Activated T-cell treated with anti-CD3 and anti-CD28 coated beads for 24 hours (primary cell): ENCODE measurements at places on chromosomes 1 and 21.

GRCh38 chr1:43991200-43991475 lies 261 bp upstream of the CCDC24 start:
- DNase-seq: no peak

- DNase-seq: no peak
Measured at GRCh38 chr1:97245026-97245425, 523.4 kb downstream of the PTBP2 start.

- DNase-seq: no peak
Measured at GRCh38 chr1:246641394-246641793, 75.1 kb downstream of the CNST start.

GRCh38 chr1:199866210-199866617 lies 161.3 kb upstream of the NR5A2 start:
- no peak for DNase-seq

DNA sequence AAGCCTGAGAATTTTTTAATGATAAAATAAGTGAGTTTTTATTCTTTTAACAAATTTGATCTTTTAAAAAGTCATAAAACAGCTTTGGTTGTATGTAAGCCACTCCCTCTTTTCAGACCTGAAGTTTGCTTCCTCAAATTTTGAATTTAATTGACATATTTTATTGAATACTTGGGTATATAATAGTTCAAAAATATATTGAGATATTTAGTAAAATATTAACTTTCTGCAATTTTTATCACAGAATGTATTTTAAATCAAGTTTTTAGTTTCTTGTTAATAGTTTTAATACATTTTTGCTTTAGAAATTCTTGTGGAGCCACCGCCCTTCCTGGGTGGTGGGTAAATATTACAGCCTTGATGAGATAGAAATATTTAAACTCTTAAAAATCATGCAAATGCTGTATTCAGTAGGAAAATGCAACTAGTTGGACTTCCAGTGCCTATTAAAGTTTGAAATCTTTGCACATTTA lies 867 bp downstream of the PTPRC start:
- no peak for DNase-seq

GRCh38 chr1:34627465-34628240 lies 127.2 kb upstream of the GJB5 start:
- no peak for DNase-seq

- DNase-seq: no peak
Measured at GRCh38 chr1:24322470-24323177, 3.5 kb downstream of the GRHL3 start.

- no peak for DNase-seq
Measured at GRCh38 chr1:156623946-156624813, 5.0 kb downstream of the HAPLN2 start.

- DNase-seq: no peak
Measured at GRCh38 chr1:54701066-54701465, 14.6 kb upstream of the TTC4 start.

DNA sequence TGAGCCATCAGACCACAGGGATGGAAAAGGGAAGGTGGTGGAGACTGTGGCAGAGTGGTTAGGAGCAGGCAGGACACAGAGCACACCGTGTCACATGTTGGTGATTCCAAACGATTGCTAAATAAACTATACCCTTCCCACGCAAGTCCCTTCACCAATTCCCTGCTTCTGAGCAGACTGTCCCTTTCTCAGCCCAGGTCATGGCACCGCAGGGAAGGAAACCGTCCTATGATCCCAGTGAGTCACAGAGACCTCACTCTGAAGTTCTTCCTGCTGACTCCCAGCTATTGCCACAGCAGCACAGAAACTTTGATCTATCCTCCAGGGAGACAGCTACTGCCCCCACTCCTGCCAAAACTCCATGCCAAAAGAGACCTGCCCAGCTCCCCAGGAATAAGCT lies 19.2 kb downstream of the RIMS3 start:
- DNase-seq: no peak

DNA sequence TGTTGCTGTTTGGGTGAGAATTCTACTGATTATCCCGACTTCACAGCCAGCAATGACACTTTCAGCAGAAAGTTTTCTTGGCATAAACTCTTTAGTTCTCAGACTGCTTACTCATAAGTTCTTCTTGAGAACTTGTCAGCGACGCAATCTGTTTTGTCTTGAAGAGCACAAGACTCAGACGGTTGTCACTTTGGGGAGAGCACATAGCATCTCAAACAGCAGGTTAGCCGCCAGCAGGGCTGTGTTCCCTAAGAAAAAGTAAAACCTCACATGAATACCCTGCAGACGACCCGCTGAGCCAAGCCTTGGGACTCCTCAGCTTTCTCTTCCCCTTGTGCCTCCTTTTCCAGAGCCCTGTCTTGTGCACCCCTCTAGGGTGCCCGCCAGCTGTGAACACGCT lies 11.4 kb downstream of the AGMAT start:
- DNase-seq: no peak

GRCh38 chr21:32947736-32948135 lies 78.0 kb upstream of the OLIG2 start:
- DNase-seq: no peak

DNA sequence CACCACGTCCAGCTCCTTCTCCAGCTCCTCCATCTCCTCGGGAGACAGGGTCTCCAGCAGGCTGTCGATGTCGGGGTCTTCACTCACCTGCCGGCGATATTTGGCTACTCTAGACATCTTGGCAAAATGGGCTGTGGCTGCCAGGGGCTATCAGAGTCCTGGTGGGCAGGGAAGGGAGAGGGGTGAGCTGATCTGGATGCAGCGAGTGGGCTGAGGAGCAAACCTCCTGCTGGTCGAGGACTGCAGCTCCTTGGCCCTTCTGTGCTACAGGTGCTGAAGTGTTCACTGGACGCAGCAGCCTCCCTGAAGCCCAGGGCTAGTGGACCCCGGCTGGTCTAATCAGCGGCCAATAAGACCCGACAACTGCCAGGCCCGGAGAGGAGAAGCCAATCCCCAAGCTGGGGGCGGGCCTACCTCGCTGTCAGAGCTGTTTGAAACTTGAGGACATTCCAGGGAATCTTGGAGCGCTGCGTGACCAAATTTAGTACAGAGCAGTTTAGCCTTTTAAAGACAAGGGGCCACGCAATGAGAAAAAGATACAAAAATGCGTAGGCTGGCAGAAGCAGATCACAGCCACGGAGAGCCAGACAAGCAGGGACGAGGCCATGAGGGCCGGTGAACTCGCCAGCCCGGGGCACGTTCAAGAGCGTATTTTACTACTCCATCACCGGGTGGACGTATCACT lies at the start of gene LMOD1:
Gene LMOD1, minus strand, starts transcription at position 325 of the 685 bp plus-strand sequence. Its CDS starts 208 bp downstream, at position 117.
- no peak for DNase-seq

- no peak for DNase-seq
Measured at GRCh38 chr1:145891143-145891542, 5.5 kb upstream of the ANKRD35 start.

DNA sequence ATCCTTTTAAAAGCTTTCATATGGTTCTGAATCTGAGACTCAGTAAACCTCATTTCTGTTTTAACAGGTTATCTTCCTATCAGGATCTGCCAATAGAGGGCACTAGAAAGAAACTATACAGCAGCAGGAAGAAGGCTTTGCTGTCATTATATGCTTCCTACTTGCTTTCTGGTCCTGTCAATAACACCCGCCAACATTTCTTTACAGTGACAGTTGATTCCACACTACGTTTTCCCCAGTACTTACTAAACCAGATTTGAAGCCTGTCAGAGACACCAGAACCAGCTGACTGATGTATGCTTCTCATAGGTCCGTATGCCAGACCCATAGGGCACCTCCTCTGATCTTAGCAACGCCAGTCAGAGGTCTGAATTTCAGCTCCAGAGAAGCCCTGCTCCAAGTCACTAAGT lies 341.0 kb upstream of the NEGR1 start:
- DNase-seq: no peak

GRCh38 chr1:3984586-3984985 lies 84.5 kb upstream of the C1orf174 start:
- DNase-seq: no peak
